Cardiac fibroblast (primary cell): ENCODE measurements at places on chromosomes 13 and 19.

DNA sequence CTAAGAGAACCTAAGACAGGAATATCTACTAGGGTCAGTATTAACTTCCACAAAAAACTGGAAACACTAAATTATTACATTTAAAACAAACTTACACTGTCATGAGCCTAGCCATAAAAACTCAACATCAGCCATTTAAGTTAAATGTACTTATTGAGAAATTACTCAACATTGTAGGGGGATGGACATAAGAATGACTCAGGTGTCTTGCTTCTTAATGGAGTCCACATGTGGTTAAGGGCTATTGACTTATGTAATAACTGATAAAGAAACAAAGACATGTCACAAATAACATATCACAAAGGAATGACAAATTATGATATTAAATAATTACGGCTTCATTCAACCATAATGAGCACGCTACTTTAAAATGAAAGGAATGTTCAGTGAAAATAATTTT is 36.2 kb downstream of the CLDN10 start:
- peak; percentile 80 for DNase-seq

DNA sequence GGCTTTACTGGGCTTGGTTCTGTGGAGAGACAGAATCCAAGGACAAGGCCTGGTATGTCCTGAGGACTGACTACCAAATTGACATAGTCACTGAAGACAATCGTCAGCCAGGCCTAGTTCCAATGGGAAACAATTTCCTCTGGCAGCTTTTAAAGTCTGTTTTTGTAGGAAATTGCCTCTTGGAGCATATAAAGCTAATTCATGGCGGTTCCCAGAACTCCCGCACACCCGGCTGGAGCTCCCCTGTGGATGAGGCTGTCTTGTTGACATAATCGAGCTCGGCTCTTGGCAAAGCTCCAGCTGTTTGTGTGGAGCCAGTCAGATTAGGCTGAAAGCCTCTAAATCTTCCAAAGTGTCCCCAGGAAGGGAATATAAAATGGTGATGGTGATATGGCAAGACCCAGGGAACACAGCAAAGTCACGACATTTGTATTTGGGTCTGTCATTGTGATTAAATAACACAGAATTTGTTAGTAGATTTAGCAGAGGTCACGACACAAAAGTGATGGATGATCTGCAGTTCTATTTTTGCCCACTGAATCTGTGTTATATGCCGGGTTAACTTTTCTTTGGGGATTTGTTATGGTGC is 395.0 kb downstream of the PCDH9 start:
- DNase-seq: peak; percentile 60

DNA sequence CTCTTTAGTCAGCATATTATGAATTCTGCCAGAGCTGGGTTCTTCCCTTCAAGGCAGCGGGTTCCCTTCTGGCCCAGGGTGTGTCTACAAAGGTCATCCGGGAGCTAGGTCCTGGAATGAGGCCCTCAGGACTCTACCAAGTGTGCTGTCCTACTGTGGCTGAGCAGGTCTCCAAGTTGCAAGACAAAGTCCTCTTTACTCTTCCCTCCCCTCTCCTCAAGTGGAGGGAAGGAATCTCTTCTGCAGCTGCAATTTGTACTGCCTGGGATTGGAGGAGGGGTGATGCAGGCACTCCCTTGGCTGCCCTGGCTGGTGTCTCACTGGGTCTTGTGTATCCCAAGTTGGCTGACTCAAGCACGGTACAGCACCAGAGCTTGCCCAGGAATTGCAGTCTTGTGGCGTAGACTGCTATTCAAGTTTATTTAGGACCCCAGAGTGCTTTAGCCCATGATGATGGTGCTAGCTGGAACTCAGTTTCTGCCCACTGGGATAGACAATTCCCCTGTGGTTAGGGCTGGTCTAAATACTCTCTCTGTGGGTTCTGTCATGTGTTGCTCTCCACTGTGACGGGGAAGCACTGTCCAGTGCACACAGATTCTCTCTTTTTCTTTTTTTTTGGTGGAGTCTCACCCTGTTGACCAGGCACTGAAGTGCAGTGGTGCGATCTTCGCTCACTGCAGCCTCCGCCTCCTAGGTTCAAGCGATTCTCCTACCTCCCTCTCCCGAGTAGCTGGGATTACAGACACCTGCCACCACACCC is 28.5 kb downstream of the RFC3 start:
- no peak for DNase-seq

GRCh38 chr13:109144693-109145437 is 515.5 kb downstream of the MYO16 start:
- peak; percentile 42 for DNase-seq

DNA sequence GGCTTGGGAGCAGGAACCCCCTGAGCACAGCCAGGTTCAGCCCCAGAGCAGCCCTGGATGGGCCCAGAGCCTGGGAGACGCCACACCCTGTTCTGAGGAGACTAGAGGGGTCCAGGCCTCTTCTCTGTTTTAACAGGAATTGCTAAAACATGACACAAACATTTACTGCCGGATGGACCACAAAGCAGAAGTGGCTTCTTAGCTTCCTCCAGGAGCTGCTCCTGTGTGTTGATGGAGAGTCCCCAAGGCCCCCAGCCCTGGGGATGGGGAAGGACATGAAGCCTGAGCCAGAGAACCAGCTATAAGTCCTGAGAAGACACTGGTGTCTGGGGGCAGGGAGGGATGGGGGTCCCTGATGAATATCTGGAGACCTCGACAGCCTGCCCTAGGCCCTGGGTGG is 14.6 kb downstream of the CEACAM3 start:
- DNase-seq: no peak

- DNase-seq: no peak
Measured at GRCh38 chr13:49062297-49062896, 86.7 kb downstream of the FNDC3A start.

DNA sequence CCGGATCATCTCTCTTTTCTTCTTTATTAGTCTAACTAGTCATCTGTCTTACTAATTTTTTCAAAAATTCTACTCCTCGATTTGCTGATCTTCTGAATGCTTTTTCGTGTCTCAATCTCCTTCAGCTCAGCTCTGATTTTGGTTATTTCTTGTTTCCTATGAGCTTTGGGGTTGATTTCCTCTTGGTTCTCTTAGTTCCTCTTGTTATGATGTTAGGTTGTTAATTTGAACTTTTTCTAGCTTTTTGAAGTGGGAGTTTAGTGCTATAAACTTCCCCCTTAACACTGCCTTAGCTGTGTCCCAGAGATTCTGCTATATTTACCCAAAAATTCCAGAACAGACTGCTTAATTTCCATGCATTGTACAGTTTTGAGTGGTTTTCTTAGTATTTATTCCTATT is 3.4 kb downstream of the FCAR start:
- DNase-seq: no peak

GRCh38 chr13:25798998-25799397 is 252.8 kb downstream of the SHISA2 start:
- DNase-seq: no peak

GRCh38 chr19:44767295-44768180 is 10.2 kb upstream of the CBLC start:
- no peak for DNase-seq

DNA sequence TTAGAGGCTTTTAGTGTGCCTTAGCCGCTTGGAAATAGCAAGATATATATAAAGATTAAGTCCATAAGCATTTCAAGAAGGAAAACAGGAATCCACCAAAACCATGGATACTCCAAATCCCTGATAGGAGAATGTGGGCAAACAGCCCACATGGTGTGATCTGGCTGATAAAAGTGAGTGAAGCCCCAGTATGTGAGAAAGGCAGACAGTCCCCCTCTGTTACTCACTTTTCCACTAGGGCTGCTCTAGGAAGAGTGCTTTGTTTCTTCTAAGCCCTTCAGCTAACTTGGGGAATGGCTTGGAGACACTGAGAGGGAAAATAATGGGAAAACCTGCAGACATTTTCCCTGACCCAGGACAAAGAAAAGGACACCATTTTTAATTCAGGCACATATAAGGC is 802.3 kb upstream of the PRR20A start:
- DNase-seq: no peak

DNA sequence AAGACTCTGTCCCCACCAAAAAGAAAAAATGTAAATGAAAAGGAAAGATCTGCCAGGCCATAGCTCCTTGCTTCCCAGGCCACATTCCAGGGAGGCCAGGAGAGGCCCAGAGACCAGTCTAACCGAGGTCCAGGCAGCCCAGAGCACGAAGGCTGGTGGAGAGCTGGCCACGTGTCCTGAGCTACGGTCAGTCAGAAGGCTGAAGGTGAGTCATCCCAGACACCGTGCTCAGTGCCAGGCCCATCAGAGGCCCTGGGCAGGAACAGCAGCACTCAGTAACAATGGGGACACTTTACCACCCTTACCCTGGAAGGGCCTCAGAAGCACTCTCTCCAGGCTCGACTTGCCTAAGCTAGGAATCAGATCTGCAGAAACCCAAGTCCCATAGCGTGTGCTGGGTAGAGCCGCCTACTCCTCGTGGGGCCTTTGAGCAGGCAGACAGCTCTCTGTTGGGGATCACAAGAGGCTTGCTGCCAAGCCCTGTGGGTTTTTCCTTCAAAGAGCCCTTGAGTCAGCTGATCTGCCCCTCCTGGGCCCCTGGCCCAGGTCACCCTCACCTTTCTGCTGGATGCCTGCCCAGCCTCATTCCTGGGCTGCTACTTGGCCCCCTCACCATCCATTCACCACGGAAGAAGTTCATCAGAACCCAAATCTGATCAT is 11.6 kb upstream of the DNMT1 start:
- peak; percentile 68 for DNase-seq

- no peak for DNase-seq
Measured at GRCh38 chr19:43735957-43736356, 18.8 kb downstream of the SMG9 start.

DNA sequence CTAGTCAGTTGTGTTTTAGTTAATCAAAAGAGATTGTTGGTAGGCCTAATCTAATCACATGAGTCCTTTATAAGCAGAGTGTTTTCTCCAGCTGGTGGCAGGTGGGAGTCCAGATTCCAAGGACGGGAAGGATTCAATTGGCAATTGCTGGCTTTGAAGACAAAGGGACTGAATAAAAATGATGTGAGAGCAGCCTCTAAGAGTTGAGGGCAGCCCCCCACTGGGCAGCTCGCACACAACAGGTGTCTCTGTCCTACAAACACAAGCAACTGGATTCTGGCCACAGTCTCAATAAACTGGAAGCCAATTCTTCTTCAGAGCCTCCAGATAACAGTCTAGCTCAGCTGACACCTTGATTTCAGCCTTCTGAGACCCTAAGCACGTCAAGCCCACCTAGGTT is 915.2 kb downstream of the PCDH9 start:
- no peak for DNase-seq

DNA sequence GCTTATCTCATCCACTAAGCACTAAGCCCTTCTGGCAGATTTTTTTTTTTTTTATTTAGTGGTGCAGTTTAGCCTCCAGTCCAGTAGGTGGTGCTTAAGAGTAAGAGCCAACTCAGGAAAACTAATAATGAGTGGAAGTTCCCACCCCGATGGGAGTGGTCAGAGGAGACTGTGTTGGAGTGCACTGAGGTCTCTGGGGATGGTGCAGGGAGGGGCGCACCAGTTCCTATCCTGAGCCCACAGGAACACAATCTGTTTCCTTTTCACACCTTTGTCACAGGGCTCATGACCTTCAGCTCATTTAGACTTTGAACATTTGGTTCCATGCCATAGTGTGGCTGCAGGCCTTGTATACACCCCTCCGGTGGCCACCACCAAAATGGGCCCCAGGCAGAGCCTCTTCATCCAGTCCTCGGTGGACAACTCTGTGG is 367.4 kb downstream of the SPRY2 start:
- DNase-seq: no peak

DNA sequence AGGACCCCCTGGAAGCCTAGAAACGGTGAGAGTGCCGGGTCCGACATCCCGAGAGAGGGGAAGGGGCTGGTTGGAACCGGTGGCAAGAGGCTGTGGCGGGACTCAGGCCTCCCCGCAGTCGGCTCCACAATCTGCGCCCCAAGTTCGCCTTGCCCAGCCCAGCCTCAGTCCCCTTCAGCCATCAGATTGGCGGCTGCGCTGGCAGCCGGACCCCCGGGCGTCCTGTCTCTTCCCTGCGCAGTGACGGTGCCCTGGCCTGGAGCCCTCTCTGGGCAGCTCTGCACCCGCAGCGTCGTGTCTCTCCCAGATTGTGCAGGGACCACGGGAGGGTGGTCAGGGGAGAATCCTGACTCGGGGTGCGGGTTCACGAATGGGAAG is 315 bp downstream of the ZNF492 start:
- DNase-seq: no peak

GRCh38 chr13:55199134-55199533 is 1941.6 kb upstream of the PRR20A start:
- no peak for DNase-seq

- peak; percentile 5 for DNase-seq
Measured at GRCh38 chr19:11659612-11660011, 62.3 kb downstream of the ZNF627 start.

- no peak for DNase-seq
Measured at GRCh38 chr13:19661561-19661960, 28.1 kb downstream of the MPHOSPH8 start.

- no peak for DNase-seq
Measured at GRCh38 chr19:3055741-3056416, 6.4 kb downstream of the TLE5 start.

DNA sequence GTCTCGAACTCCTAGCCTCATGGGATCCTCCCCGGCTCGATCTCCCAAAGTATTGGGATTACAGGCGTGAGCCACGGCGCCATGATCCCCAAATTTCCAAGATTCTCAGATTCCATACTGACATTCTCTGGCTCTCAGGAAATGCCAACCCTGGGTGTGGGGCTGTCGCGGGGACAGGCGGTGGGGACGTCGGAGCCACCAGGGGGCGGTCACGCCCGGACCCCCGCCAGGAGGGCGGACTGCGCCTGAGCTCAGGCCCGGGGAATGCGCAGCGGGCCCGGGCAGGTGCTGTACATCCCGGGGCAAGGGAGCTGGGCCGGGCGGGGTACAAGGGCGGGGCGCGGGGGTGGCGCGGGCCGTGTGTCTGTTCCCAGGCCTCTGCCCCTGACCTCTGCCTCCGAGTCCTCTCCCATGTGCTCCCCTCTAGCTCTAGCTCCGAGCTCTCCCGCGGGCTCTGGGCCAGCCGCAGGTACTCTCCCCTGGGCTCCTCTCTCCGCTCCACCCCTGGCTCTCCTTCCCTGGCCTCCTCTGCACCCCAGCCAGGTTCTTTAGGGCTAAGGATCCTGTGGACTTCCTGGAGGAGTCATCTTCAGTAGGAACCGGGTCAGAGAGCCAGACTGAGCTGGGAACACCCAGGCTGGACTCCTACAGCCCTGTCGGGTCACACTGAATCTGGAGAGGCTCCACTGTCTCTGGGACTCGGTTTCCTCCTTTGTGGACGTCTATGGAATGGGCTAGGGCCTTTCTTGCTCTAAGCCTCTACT is 2.4 kb downstream of the PPP1R13L start:
- peak; percentile 36 for DNase-seq
